ENCODE measurements at places on chromosomes 2 and 18.

- no peak for DNase-seq
These were observed 15.0 kb upstream of the CTAGE1 start for GRCh38 chr18:22432657-22433137.

DNA sequence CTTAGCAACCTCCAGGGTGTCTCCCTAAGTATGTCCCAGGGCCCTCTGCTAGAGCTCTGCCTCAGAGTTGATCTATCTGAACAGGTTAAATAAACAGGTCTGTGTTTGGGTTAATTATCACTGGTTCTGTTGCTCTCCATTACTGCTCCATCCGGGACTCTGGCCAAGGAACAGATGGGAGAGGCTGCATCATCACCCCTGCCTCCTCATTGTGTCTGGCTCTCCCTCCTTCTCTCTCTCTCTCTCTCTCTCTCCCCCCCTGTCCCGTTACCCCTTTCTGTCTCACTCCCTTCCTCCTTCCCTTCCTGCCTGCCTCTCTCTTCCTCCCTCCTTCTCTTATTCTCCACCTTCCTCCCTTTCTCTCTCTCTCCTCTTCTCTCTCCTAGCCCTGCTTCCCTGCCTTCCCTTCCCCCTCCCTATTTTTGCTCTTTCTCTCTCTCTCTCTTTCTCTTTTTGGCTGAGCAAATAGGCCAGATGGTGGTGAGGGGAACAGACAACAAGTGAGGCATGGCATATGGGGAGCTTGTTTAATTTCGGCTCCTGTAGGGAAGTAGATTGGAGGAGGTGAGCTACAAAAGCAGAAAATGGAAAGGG is 62.1 kb downstream of the SETBP1 start:
- DNase-seq, result no peak

GRCh38 chr2:95385570-95385984 is 16.9 kb upstream of the FAHD2A start:
- no peak for DNase-seq

DNA sequence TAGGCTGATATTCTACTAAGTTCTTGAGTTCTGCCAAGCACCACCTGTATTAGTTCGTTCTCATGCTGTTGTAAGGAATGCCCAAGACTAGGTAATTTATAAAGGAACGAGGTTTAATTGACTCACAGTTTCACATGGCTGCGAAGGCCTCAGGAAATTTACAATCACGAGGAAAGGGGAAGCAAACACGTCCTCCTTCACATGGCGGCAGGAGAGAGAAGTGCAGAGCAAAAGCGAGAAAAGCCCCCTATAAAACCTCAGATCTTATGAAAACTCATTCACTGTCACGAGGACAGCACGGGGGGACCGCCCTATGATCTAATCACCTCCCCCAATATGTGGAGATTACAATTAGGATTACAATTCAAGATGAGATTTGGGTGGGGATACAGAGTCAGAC is 47.7 kb upstream of the YWHAQ start:
- no peak for DNase-seq

DNA sequence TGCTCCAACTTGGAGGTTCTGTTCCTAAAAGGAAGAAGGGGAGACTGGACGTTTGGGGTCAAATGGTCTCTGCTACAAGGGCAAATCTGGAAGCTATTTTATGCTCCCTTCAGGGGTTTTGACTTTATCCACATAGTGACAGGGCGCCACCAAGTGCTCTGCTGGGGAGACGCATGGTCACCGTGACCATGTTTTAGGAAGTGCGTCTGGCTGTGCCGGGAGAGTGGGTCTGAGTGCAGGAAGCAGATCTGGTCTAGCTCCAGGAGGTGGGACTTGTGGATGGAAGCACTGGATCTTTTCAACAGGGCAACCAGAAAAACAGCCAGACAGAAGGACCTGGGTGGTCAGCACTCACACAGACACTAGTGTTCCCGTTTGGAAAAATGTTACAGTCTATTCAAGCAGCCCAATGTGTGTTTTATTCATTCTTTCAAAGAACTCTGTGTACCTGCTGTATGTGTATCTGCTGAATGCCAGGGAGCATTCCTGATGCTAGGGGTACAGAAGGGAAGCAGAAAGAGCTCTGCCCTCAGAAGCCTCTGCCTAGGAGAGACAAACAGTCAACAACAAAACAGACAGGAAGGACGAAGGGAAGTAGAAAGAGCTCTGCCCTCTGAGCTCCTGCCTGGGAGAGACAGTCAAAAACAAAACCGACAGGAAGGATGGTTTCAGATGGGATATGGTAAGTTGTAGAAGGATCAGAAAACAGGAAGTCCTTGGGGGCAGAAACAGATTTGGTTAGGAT is 14.3 kb downstream of the IMPA2 start:
- DNase-seq, result peak; percentile 87

DNA sequence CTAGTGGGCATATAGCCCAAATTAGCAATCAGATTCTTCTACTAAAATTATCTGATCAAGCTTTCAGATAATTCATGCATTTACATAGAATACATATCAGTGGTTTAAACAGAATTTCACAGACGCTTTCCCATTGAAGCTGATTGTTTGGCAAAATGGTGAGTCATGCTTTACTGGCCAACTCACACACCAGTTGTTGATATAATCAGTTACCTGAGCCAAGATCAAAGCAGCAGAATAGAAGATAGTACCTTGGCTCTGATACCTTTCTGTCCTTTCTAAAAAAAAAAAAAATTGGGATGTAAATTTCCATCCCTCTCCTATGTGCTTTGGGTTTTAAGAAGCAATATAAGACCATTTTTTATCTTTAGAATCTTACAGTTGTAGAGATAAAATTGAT is 178.0 kb downstream of the MCFD2 start:
- no peak for DNase-seq

GRCh38 chr2:85648619-85649018 is 19.4 kb downstream of the SFTPB start:
- peak; percentile 52 for DNase-seq

GRCh38 chr2:42055573-42056514 is 8.0 kb downstream of the PKDCC start:
- no peak for DNase-seq

- DNase-seq, result no peak
These were observed 309.5 kb upstream of the HS6ST1 start for GRCh38 chr2:128628206-128628605.

- no peak for DNase-seq
These were observed 130.0 kb upstream of the STON1 start for GRCh38 chr2:48399828-48400552.
